ENCODE measurements at places on chromosomes 16 and 17.

DNA sequence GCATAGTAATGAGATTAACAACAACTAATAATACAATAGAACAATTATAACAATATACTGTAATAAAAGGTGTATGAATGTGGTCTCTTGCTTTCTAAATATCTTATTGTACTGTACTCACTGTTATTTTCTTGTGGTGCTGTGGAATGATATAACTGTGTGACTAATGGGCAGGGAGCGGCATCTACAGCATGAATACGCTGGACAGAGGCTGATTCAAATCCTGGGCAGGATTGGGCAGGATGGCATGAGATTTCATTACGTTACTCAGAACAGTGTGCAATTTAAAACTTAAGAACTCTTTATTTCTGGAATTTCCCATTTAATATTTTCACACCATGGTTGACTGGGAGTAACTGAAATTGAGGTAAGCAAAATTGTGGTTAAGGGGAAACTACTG lies 1239.8 kb upstream of the GOT2 start:
- no peak for DNase-seq

GRCh38 chr17:80111702-80112470 lies 10.5 kb downstream of the GAA start:
- DNase-seq = no peak

- no peak for DNase-seq
Measured at GRCh38 chr16:11190588-11191560, 65.1 kb downstream of the SOCS1 start.

DNA sequence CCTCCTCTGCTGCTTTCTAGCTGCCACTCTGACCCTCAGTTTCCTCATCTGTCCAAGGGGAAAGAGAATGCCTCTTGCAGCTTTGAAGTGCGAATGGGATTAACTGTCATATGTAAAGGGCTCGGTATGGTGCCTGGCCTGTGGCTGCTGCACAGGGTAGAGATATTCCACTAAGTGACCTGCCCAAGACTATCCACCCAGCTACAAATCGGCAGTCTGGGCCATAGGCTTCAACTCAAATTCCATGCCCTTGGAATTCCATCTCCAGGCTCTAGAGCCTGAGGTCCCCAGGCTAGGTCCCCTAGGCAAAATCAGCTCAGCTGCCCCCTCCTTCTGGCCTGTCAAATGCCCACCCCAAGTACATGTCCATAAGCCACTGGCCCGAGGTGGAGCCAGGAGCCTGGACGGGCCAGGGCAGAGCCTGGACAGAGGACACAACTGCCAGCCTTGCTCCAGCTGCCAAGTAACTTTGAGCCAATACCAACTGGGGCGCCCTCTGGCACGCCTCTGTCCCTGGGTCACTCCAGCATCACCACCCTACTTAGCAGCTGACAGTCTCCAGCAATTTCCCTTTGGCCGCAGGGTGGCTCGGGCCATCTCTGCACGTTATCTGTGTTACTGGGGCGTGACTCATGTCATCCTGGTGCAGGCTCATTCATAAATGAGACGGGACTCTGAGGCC lies 57.2 kb downstream of the SDK2 start:
- no peak for DNase-seq

DNA sequence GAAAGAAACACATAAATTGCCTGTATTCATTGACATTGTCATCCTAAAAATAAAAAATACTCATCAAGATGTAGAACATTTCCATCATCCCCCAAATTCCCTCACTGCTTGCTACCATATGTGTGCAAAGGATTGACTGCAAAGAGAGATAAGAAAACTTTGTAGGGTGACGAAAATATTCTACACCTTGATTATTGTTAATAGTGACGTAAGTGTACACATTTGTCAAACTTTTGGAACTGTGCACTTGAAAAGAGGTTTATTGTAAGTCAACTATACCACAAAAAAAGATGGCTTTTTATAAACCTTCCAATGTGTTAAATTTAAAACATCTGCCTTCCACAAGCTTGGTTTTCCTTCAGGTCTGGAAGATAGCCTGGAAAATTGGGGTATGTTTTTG lies 359.5 kb downstream of the CDH8 start:
- no peak for DNase-seq

DNA sequence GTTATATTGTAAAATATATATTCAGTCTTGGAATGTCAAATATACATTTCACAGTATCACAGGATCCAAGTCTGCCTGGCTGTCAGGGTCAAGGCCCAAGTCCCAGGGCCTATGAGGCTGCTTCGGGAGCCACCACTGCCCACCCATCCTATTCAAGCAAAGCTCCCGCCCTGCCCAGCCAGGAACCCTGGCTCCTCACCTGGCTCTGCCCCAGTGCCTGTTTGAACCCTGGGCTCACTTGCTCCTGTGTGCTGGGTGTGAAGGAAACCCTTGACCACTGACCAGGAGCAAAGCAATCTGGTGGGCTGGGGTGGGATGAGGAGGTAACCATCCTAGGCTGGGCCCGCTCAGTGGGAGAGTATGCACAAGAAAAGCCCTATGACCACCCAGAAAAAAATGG lies 27.0 kb downstream of the ITGAE start:
- no peak for DNase-seq

GRCh38 chr17:28865946-28866752 lies 11.3 kb downstream of the ERAL1 start:
- DNase-seq = no peak

DNA sequence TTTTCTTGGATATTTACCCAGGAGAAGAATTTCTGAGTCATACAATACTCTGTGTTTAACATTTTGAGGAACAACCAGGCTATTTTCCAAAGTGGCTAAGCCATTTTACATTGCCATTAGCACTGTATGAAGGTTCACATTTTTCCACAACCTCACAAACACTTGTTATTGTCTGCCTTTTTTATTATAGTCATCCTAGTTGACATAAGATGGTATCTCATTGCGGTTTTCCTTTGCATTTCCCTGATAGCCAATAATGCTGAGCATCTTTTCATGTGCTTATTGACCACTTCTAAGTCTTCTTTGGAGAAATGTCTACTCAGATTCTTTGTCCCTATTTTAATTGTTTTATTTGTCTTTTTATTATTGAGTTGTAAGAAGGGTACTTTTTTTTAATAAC lies 107.4 kb upstream of the CES5A start:
- DNase-seq = no peak

- DNase-seq = no peak
Measured at GRCh38 chr17:32917081-32917480, 10.9 kb upstream of the TMEM98 start.

DNA sequence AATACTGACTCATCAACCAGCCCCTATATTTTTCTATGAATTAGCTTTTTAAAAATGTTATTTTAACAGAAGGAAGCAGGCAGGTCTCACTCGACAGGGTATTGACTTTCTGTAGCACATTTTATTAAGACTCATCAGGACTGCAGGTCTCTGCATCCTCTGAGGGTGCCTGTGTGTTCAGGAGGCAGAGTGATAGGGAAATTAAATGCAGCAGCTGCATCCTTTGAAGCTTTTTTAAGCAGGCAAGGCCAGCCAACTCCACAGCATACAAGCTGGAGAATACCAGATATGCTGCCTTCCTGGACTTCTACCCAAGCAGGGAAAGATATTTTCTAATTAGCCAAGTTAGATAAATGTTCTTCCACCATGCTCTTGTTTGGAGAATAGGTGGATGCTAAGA lies 124.9 kb downstream of the WSCD1 start:
- DNase-seq = no peak

- DNase-seq = peak; percentile 47
Measured at GRCh38 chr16:57128771-57129389, 36.5 kb downstream of the CPNE2 start.

- no peak for DNase-seq
Measured at GRCh38 chr17:57485916-57486881, 229.9 kb downstream of the MSI2 start.

- no peak for DNase-seq
Measured at GRCh38 chr17:1566505-1567199, 4.1 kb upstream of the PITPNA start.

- DNase-seq = no peak
Measured at GRCh38 chr16:65406933-65407332, 285.1 kb upstream of the CDH11 start.

DNA sequence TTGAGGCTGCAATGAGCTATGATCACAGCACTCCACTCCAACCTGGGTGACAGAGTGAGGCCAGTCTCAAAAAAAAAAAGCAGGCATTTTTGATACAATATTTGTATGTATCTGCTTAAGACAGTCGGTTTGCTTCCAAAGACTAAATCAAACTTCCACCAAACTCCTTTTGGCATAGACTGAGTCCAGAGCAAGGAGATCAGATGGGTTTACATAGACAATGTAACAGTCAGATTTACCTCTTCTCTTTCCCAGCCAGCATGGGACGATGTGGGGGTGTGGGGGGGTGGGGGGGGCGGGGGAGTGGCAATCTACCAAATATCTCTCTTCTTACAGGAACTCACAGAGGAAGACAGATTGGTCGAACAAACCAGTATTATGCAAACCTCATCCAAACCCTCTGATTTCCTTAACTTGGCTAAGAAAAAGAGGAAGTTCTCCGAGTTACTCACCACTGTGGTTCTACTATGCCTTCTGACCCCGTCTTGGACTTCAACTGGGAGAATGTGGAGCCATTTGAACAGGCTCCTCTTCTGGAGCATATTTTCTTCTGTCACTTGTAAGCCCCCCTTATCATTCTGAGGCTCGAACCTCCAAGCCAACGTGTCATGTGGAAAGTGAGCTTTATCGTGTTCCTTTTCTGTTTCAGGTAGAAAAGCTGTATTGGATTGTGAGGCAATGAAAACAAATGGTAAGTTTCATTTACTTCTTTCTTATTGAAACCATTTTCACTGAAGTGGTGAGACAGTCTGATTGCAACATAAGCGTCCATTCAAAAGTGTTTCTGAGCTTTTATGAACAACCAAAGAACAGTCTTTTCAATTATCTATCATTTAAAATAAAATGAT lies at the start of gene MILR1:
Gene MILR1, plus strand, starts transcription at position 451 of the 848 bp plus-strand sequence. Its CDS starts 54 bp downstream, at position 505.
- no peak for DNase-seq

GRCh38 chr17:82021107-82021899 lies 1.4 kb downstream of the CENPX start:
- no peak for DNase-seq

- DNase-seq = no peak
Measured at GRCh38 chr17:9020096-9020823, 1.1 kb upstream of the NTN1 start.

DNA sequence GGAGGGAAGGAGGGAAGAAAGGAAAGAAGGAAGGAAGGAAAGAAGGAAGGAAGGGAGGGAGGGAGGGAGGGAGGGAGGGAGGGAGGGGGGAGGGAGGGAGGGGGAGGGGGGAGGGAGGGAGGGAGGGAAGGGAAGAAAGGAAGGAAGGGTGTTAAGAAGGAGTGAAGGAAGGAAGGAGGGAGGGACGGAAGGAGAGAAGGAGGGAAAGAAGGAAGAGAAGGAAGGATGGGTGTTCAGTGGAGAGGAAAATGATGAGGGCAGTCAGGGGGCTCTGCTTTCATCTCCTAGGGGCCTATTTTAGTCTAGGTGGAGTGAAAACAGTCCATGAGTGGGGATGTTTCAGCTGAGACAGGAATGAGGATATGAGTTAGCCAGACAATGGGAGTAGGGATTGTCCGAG lies 357.0 kb upstream of the C16orf82 start:
- DNase-seq = no peak

GRCh38 chr17:76946111-76946771 lies 78.0 kb downstream of the MGAT5B start:
- no peak for DNase-seq

DNA sequence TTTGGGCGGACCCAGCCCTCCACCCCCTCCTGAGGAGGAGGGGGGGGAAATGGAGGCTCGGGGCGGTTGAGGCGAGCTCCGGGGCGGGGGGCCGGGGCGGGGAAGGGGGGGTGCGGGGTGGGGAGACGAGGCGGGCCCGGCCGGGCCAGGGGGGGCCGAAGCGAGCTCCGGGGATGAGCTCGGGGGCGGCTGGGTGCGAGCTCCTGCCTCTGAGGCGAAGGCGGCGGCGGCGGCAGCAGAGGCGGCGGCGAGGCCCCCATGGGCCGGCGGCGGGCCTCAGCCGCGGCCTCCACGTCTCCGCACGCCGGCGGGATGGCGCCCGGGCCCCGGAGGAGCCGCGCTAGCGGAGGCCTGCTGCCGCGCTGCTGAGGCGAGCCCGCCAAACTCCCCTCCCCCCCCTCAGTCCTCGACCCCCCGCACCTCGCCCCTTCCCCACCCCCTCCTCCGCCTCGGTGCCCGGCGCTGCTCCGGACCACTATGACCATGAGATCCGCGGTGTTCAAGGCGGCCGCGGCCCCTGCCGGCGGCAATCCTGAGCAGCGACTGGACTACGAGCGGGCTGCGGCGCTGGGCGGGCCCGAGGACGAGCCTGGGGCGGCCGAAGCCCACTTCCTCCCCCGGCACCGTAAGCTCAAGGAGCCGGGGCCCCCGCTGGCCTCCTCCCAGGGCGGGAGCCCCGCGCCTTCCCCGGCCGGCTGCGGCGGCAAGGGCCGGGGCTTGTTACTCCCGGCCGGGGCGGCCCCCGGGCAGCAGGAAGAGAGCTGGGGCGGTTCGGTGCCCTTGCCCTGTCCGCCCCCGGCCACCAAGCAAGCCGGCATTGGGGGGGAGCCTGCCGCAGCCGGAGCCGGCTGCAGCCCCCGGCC lies 596 bp downstream of the MSL1 start:
- DNase-seq = no peak

DNA sequence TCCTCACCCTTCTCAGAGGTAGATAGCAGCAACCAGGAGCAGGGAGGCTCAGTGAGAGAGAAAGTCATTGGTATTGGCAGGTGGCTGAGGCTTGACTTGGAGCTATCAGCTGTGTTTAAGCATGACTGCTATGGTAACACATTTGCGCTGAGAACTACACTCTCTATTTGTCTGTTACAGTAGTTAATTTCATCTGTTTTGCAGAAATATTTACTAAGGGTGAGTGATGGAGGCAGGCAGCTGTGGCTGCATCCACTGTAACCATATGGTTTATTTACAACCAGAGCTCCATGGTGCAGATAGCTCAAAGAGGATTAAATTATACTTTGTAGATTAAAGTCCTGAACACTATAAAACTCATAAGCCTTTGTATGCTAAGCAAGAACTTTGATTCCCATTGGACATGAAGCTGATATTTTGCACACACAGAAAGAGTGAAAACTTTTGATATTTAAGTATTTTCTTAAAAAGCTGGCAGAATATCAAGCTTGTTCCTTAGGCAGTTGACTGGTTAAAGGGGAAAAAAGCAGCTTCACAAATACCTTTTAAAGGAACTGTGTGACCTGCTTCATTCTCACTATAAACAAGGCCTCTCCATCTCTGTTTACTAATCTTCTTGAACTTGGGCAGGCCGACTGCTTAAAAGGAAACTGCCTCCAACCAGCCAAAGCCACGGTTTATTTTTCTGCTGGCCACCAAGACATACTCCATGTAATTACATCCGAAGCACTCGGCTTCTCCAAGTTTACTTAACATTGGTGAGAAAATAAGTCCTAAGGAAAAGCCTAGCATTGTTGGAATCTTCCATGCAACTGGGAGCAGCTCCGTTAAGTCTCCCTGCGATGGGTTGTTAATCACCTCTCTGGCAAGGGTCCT lies 299.8 kb upstream of the ZFHX3 start:
- no peak for DNase-seq

- DNase-seq = no peak
Measured at GRCh38 chr16:48608871-48609651, 919 bp downstream of the N4BP1 start.

GRCh38 chr17:4715063-4715744 lies 4.8 kb downstream of the ARRB2 start:
- peak; percentile 30 for DNase-seq

GRCh38 chr16:30446203-30446595 lies 525 bp upstream of the SEPHS2 start:
- DNase-seq = no peak
